Breast epithelium (tissue), 4 donors: ENCODE measurements at places on chromosomes 11 and 22.

- H3K36me3 ChIP-seq, result no peaks in the 10 kb centered on the region
- H3K27ac ChIP-seq, result no peak overlapping the region
- no peaks in the 10 kb centered on the region for H3K4me1 ChIP-seq
- H3K4me3 ChIP-seq, result no peak overlapping the region
Observed at GRCh38 chr11:92107331-92107730, 117.3 kb upstream of the FAT3 start.

DNA sequence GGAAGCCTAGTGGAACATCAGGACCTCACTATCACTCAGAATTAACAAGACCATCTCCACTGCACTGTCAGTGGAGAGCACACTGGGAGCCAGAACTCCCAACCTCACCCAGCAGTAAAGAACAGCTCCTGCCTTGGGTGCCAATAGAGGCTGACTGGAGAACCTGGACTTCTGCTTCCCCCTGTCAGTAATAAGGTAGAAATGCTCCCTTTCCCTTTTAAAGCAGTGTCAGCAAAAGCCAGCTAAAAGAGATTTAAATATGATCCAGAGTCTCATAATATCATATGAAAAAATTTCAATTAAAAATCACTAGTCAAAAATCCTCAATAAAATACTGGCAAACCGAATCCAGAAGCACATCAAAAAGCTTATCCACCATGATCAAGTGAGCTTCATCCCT lies 82.8 kb downstream of the SPATA19 start:
- no peak overlapping the region for H3K4me3 ChIP-seq
- DNase-seq, result no peak
- no peaks in the 10 kb centered on the region for H3K27me3 ChIP-seq
- no peaks in the 10 kb centered on the region for H3K4me1 ChIP-seq
- H3K27ac ChIP-seq, result no peak overlapping the region
- no peaks in the 10 kb centered on the region for H3K36me3 ChIP-seq

DNA sequence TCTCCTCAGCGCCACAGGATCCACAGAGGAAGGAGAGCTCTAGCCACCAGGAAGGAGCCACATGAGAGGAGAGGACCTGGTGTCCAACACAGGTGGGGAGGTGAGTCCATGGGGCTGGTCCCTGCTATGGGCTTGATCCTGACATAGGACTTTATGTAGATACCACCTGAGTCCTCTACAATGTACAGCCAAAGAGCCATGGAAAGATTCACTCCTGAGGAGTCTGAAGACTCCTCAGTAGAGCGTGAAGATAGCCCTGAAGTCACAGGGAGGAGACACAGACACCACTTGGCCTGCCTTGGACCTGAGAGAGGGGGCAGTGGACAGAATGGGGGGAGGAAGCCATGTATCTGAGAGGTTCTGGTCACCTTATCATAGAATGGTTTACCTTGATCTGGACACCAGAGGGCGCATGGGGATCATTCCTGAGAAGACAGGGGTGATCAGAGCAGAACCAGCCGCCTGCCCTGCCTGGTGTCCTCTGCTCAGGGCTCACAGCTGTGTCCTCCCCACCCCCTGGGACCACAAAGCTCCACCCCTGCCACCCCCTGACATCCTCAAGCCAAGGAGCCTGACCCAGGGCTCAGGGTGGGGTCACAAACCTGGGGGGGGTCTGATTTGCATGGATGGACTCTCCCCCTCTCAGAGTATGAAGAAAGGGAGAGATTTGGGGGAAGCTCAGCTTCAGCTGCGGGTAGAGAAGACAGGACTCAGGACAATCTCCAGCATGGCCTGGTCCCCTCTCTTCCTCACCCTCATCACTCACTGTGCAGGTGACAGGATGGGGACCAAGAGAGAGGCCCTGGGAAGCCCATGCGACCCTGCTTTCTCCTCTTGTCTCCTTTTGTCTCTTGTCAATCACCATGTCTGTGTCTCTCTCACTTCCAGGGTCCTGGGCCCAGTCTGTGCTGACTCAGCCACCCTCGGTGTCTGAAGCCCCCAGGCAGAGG lies 77.0 kb downstream of the ZNF280B start:
- no peaks in the 10 kb centered on the region for H3K27me3 ChIP-seq
- no peaks in the 10 kb centered on the region for H3K4me1 ChIP-seq
- no peaks in the 10 kb centered on the region for H3K36me3 ChIP-seq
- DNase-seq, result no peak
- no peak overlapping the region for H3K27ac ChIP-seq

DNA sequence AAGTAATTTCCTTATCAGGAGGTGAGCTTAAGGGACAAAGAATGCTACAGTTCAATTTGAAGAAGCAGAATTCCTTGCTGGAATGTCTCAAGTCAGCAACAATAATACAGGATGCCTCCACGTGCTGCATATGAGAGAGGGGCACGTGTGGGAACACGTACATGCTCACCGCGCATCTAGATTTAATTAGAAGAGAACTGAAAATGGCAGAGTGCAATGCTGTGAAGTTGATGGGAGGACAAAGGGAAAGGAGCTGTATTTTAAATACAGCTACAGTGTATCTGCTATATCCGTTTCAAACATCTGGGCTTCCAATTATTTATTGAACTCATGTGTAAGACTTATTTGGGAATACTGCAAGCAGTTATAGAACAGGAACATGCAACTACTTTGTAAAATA lies 328.7 kb downstream of the SOX6 start:
- H3K36me3 ChIP-seq, result no peaks in the 10 kb centered on the region
- no peak for DNase-seq

GRCh38 chr22:20779818-20780158 lies 5.9 kb downstream of the SERPIND1 start:
- H3K4me3 ChIP-seq, result no peak overlapping the region
- no peak for DNase-seq
- no peaks in the 10 kb centered on the region for H3K36me3 ChIP-seq
- H3K27ac ChIP-seq, result no peak overlapping the region
- no peaks in the 10 kb centered on the region for H3K27me3 ChIP-seq

DNA sequence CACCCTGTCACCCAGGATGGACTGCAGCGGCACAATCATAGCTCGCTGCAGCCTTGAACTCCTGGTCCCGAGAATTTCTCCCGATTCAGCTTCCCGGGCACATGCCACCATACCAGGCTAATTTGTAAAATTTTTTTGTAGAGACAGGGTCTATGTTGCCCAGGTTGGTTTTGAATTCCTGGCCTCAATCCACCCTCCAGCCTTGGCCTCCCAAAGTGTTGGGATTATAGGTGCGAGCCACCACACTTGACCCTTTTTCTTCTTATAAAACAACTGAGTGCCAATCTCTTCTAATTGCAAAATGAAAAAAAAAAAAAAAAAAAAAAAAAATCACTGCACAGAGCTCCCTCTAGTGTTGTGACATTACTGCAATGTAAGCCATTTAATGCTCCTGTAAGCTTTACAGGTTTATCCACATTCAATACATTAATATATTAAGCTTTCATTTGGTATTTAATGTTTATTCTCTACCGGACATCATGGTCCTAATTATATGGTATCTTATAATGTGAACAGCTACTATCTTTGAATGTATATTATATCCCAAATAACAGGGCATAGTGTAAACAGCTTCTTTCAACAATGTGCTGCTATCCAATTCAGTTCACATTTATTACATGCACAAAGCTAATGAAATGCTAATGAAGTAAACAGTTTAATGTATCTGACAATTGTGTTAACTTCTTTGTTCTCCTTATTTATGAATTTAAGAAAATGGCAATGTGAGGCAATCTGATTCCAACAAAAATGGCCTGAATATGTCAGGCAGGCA lies 44.6 kb downstream of the COPB1 start:
- no peaks in the 10 kb centered on the region for H3K36me3 ChIP-seq
- H3K27ac ChIP-seq, result no peak overlapping the region
- no peak for DNase-seq
- no peak overlapping the region for H3K4me3 ChIP-seq
